HCT116 (cell line): ENCODE measurements at places on chromosomes 1 and 21.

GRCh38 chr1:155324717-155325602 is 4.3 kb downstream of the RUSC1 start:
- DNase-seq: peak; percentile 44

GRCh38 chr1:93668121-93668520 is 13.5 kb downstream of the BCAR3 start:
- DNase-seq: no peak

DNA sequence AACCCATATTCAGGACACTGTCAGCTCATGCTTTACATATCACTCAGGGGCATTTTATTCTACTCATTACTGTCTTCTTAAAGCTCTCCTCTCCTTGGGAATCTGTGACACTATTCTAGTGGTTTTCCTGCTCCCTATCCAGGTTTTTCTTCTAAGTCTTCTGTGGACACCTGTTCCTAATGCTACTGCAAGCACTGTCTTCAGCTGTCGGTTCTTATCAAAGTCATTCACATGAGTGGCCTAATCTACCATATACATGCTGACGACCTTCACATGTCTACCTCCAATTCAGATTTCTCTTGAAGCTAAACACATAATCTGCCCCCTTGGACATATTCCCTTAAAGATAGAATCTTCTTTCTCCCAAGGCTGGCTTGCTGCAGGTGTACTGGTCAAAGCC is 39.8 kb upstream of the PRRX1 start:
- DNase-seq: no peak

DNA sequence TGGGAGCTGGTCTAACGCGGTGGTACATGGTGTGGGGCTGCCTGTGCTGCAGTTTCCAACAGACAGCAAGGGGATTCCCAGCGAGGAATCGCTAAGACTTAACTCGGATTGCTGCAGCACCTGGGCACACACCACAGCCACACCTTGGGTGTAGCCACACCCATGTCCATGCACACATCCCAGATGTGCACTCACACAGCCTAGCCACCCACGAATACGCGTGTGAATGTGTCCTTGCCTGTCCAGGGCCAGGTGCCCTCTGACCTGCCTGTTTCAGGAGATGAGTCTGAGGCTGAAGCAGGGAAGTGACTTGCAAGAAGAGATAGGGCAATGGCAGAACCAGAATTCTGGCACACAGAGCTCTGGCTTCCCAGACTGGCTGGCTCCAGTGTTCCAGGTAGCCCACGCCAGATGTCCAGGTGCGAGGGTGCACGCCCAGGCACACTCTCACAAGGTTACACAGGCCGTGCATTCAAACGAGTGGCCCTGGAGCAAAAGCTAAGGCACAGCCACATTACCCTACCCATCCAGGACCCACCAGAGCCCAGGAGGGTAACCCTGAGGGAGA is 272.7 kb downstream of the TRABD2B start:
- no peak for DNase-seq

DNA sequence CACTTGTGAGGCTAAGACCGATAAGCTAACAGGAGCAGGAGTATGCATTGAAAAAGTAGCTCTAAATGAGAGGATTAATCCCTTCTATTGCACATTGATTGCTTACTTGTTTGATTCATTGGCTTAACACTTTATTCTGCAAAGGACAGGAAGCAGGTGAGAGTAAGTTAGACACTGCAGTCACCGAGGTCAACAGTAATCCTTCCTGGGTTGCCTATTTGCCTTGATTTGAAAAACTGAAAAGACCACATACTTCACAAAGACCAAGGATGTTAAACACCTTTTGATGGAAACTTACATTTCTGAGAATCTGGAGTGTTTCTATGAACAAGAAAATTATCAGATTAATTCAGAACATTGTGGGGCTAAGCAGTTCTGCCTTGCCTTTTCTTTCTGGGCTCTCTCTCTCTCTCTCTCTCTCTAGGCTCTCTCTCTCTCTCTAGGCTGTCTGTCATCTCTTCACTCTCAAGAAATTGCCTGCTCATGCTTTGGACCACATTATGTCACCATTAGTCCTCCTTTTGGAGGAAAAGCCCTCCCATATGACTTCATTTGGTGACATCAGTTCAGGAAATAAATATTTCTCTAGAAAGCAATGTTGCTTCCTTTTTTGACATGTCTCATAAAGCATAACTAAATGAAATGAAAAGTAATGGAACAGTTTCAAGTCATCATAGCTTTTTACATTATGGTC is 103.8 kb downstream of the TNFSF18 start:
- no peak for DNase-seq

GRCh38 chr1:67755160-67755559 is 70.2 kb downstream of the GADD45A start:
- no peak for DNase-seq

DNA sequence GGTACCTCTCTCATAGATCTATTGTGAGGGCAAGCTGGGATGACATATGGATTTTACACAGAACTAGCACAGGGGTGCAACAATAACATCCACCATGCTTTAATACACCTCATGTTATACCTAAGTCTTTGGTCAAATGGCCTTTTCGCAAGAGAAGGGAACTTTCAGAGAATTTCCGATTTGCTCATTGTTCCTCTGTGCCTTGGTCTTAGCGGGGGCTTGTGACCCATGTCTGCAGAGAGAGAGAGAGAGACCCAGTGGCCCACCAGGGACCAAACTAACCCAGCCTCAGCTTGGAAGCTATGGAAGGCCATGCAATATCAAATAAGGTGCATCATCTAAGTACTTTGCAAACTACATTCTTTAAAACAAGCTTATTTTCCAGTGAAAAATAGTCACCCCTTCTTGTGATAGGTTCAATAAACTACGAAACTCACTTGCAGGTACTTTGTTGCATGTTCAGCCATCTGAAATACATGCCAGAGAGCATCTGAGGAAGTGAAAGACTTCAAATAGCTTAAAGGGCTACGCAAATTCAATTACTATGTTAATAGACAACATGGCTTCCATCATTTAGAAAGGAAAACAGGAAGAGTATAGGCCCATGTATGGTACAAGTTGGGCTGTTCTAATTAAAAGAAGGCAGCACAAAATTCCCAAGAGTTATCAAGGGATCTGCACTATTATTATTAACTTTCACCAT is 100.7 kb downstream of the KCNN3 start:
- no peak for DNase-seq

DNA sequence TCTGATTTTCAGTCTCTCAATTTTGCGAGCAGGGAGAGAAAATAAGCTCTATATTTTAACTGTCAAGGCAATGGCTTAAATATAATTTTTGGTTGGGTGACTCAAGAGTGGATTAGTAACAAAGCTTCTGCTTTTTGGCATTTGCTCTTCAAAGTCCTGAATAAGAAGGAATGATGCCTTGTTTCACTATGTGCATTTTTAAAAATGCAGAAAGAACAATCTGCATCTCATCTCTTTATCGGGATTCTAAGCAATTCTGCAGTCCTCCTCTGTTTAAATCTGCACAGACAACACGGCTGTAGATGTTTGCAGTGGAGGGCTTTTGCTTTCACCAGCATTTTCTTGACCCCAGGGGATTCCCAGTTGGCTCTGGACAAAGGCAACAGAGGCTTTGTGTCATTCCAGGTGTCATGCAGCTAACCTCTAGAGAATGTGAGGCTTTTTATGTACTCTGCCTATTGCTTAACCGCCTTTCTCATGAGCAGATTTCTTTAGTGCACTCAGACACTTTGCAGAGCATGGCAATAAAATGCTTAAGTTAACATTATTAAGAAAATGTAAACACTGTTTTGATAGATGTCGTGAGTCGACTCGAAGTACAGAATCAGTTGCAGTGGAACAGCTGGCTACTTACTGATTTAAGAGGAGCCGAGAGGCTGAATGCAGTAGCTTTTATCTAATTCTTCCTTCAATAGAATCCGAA is 783.2 kb upstream of the NEGR1 start:
- DNase-seq: no peak

DNA sequence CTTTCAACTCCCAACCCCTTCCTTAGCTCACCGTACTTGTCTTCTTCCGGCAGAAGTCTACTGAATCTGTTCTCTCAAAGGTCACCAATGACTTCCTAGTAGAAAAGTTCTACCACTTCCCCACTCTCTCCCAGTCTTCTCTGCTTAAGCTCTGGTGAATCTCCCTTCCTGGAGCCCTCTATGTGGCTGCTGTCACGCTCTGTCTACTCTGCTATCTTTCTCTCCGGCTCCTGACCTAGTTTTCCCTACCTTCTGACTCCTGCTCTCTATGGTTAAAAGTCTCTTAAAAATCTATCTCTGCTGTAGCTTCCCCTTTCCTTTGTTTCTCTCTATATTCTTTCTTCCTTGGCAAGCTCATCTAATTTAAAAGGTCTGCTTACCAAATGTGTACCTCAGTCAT is 350.1 kb upstream of the GREM2 start:
- DNase-seq: no peak

DNA sequence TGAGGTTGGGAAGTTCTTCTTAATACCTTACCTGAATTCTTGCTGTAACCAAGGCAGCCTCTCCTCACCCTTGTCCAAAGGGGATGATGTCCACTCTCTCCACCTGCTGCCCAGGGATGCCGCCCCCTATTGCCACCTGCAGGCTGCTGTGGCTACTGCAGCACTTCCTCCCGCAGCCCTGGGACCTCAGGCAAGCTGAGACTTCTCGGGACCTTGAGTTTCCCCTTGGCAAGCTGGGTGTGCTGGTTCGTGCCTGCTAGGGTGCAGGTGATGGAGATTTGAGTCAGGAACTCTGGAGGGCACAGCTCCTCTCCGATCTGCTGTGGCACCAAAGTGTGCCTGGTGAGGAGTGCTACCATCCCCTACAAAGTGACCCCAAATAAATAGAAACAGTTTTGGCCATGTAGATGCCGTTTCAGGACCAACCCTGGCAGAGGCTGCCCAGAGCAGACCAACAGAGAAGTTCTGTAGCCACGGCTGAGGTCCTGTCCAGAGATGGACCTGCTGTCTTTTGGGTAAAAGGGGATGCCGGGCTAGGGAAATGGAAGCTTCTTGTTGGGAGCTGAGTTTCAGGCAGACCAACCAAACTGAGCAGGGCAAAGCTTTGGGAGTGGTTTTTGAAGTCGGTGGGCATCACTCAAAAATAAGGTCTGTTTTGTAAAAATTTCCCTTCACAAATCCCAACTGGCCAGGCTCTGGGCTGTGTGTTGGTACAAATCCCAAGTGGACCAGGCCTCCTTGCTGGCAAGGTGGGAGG is 31.7 kb downstream of the RUNX3 start:
- peak; percentile 10 for DNase-seq

- DNase-seq: no peak
These were observed 115.6 kb downstream of the BRINP2 start for GRCh38 chr1:177286396-177286795.

DNA sequence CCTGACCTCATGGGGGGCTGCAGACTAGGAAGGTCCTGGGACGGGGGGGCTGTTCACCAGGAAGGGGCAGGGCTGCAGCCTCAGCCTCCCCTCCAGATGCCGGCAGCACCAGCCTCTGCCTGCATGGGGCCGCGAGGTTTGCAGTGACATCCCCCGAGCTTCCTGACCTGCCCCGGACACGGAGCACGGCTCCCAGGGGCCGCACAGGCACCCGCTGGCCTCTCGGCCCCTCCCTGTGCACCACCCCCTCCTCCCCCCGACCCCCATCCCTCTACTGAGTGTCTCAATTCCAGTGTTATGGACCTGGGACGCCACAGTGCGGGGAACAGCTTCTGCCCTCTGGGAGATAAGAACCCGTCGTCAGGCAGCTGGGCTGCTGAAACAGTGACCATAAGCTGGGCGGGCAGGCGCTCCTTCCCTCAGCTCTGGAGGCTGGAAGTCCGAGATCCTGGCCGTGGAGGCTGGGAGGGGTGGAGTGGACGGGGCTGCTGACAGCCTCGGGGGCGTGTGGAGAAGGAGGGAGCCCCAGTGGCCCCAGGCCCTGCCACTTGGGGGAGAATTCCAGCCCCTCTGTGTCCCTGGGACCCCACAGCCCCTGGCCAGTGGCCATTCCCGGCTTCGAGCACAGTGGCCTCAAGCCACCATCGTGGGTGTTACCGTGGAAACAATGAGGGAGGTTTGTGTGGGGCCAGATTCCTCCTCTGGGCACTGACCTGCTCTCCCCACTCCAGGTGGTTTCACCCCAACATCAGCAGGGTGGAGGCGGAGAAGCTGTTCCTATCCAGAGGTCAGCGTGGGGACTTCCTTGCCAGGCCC is 11.6 kb downstream of the RNF223 start:
- no peak for DNase-seq

GRCh38 chr1:84702143-84702542 is 11.9 kb upstream of the SSX2IP start:
- no peak for DNase-seq

DNA sequence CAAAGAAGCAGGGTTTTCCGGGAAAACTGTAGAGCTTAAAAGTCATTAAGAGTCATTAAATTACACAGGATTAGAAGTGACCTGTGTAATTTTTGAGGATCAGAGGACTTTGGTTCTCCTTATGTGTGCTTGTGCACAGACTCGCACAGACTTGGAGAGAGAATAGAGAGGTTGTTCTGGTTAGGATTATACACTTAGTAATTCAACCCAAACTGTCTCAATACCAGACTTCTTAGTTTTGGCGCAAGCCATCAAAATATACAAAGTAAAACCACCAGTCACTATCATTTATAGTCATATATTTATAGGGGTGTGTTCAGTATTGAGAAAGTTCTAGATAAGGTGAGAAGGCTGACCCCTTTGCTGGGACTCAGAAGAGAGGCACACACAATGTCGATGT is 112.3 kb downstream of the HLX start:
- DNase-seq: no peak

DNA sequence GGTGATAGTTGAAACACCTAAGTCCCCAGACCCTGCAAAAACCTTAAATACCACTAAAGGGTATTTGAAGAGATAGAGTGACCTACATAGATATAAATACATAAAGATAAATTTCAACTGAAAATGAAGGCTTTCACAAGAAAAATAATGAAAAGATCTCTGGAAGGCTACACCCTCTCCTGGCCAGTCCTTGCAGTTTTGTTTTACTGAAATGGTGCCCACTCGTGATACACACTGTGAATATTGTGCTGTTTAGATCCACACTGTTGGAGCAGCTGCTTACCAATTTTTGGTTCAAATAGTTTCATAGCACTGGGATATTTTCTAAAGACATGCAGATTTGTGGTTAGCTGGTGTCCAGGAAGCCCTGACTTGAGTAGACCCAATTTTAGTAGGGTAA is 31.5 kb upstream of the RNF187 start:
- DNase-seq: no peak

DNA sequence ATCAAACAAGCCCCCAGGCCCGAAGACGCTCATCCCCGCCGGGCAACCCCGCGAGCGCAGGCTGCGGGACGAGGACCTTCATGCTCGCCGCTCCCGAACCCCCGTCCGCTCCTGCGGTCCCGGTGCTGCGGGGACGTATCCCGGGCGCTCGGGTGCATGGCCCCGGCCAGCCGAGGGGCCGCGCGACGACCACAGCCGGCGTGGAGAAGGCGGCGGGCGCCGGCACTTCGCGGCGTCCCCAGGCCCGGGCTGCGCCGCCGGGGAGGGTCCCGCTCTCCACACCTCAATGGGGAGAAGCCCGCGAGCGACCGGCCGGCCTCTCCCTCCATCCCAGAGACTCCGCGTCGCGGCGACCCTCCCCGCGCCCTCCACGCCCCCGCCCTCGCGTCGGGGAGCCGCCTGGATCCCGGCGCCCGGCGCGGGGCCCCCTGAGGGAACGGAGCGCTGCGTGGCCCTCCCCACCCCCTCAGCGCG is 401 bp downstream of the ERRFI1 start:
- DNase-seq: no peak

- no peak for DNase-seq
These were observed 51.4 kb downstream of the RHBG start for GRCh38 chr1:156420205-156421061.
